ENCODE measurements at places on chromosomes 3 and 15.
A peak's percentile ranks its signal among the peaks of the same experiment; 100 is the strongest.

GRCh38 chr15:97747342-97747741 lies 213.2 kb upstream of the ARRDC4 start:
- DNase-seq: no peak

DNA sequence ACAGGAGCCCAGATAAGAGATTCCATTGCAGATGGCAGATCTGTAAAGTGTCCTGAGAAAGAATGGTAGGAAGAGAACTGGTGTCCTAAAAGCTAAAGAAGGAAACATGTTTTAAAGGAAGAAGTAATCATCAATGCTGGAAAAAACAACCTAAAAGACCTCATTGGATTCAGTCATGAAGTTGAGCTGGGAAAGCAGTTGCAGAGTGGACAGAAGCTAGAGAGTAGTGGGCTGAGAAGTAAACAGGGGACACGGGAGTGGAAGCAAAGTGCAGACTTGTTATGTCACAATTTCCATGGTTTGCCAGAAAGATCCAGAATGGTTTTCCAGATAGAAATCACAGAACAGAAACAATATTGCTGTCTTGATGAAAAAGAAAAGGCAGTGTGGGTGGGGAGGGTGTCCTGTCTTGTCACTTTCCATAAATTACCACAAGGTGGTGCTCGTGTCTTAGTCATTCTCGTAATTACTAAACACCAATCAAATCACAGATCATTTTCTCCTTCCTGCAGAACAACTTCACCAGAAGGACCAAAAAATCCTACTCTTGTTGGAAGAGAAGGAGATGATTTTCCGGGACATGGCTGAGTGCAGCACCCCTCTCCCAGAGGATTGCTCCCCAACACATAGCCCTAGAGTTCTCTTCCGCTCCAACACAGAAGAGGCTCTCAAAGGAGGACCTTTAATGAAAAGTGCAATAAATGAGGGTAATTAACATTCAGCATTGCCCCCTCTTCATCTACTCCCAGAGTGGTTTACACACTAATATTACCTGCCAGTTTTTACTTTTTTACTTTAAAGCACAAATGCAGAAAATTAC lies 64.5 kb downstream of the KLHL25 start:
- DNase-seq: no peak

- no peak for DNase-seq
Measured at GRCh38 chr3:190013943-190014924, 106.5 kb downstream of the P3H2 start.

DNA sequence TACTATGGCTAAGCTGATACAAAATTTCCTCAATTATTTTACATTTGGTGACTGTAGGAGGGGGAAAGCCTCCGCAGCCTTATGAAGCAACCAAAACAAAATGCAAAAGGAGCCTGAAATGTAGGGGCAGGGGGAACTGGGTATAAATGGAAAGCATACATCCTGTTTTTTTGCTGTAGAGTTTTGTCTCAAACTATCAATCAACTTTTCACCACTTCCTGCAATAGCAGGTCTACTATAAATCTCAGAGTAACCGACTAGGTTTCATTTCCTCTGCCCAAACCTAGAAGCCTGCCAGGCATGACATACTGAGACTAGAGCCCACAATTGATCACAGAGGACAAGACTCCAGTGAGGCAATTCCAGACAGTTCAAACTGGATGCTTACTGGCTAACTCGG lies 91.3 kb downstream of the SHQ1 start:
- DNase-seq: peak; percentile 21

DNA sequence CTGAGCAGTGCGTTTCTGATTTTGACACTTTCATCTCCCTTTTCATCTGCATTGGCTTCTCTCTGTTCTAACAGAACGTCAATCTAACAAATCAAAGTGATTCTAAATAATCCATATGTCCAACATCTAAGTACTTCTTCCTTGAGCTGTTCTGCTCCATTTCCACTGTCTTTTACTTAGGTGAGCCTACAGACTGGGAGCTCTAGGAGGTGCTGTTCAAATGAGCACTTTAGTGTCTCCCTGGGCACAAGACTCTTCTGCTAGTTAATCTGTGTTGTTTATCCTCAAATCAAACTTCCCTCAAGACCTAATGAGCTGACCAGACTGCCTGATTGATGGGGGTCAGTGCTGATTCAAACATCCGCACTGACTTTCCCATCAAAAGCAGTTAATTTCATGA lies 408.1 kb downstream of the WDR72 start:
- DNase-seq: no peak

DNA sequence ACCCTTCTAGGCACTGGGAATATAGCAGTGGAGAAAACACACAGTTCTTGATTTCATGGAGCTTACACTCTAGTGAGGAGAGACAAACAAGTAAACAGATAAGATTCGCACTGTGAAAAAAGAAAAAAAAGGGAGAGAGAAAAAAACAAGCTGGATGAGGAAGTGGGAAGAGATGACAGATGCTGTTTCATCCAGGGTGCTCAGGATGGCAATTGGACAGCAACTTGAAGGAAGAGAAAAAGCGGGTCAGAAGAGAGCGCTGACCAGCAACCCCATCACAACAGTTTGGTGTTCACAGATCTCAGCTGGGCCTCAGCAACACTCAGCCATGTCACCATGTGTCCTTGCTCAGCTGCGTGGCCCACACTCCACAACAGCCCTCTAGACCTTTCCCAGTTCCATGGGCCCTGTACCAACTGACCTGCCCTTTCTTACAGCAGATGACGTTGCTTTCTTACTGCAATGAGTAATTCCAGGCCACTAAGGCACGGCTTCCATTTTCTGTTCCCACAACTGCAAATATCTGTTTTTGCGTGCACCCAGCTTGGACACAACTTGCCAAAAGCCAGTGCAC lies 230.8 kb downstream of the MEX3B start:
- no peak for DNase-seq

GRCh38 chr3:43902415-43902814 lies 211.7 kb downstream of the ABHD5 start:
- no peak for DNase-seq

All from activated CD4-positive, alpha-beta T cell treated with anti-CD3 and anti-CD28 coated beads for 1 hour (primary cell).